ENCODE measurements at places on chromosomes 2 and 18.

- no peak for DNase-seq
Observed at GRCh38 chr2:102795641-102796040, 33.8 kb downstream of the TMEM182 start.

- DNase-seq = no peak
Observed at GRCh38 chr2:213934560-213934959, 476.3 kb upstream of the VWC2L start.

DNA sequence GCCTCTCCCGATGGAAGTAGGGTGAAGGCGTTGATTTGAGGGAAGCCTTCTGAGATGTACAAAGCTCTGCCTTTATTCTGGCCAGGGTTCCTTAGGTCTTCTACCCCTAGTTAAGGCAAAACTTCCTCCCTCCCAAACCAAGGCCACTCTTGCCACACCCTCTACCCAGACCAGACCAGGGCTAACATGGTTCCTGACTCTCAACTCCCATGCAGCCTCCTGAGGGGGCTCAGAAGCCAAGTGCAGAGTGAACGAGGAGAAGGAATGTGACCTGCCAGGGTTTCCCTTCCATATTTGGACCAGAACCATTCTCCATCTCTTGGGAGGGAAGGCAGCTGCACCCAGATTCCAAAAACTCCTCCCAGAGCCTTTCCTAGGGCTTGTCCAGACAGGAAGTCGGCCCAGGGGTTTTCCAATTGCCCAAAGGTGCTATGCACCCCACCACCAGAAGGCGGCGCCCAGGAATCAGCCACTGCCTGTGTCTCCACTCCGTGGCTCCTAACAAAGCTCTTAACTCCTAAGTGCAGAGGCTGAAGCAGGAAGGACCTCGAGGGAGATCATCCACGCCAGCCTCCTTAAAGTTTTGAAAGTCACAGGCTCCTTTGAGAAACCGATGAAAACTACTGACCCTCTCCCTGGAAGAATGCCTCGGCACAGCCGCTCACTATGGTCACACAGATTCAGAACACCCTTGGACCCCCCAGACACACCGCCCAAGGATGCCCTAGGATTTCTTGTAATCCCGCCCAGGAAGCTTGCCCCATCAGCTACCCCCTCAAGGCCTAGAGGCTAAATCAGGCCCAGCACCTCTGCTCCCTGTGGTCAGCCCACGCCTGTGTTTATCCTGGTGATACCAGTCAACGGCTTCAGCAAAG is 157.8 kb downstream of the SMAD2 start:
- peak; percentile 8 for DNase-seq

DNA sequence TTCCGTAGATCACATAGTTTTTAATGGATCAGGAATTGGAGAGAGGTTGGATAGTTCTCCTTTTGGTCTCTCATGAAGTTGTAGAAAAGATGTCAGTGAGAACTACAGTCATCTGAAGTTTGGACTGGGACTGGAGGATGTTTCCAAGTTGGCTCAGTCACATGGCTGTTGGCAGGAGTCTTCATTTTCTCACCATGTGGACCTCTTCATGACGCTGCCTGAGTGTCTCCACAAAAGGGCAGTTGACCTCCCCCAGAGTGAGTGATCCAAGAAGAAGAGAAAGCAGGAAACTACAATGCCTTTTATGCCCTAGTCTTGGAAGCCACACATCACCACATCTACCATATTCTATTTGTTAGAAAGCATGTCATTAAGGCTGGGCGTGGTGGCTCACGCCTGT is 171.7 kb downstream of the EPHA4 start:
- no peak for DNase-seq

DNA sequence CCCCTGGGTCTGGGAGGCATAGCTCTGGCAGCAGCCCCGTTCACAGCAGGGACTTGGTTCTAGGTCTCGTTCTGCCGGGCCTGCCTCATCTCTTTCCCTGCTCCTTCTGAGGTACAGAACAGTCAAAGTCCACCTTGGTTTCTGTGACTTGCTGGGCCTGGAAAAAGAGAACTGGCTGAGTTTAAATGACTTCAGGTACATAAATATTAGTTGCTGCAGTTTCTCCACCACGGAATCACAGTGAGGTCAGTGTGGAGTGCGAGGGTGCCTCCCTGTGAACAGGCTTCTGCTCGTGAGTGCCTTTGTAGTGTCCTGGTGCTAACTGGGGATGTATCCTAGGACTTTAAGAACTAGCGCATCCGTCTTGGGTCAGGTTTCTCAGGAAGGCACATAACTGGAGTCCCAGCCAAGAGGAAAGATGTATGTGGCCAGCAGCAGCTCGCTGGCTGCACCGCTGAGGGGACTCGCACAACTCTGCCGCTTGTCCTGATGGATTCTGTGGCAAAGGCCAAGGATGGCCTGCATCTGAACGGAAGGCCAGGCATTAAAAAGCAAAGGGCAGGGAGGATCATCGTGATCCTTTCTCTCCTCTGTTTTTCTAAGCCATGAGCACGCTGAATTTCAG is 188.6 kb downstream of the SH3RF3 start:
- DNase-seq = no peak

DNA sequence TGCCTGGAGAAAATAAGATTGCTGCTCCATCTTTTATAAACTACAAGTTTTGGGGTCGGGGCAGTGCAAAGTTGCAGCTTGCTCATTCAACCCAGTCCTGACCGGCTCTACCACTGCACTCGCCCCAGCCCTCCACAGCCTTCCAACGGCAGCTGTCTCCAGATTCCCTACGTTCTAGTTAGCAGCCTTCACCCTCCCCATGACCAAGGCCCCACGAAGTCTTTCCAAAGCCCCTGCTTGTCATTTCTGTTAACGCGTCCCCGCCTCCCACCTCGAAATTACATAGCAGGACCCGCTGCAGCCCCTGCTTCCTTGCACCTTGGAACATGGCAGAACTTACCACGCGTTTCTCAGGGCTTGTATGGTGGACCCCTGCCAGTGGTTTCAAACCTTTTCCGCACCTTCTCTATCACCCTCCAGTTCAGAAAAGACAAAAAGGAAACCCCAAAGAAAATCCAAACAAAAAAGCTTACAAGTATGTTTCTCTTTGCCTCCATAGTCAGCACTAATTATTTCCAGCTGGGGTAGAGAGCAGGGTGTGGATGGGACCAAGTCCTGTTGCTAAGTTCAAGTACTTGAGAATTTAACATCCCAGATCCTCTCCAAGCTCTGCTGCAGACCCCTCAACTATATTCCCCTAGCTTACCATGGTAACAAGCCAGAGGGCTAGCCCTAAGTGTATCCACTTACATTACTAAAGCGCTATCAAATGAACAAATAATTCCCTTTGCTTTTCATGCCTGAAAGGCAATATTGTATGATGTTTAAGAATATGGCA is 161.5 kb downstream of the TGIF1 start:
- DNase-seq = no peak

- no peak for DNase-seq
Observed at GRCh38 chr2:71570511-71570910, 117.2 kb downstream of the DYSF start.

DNA sequence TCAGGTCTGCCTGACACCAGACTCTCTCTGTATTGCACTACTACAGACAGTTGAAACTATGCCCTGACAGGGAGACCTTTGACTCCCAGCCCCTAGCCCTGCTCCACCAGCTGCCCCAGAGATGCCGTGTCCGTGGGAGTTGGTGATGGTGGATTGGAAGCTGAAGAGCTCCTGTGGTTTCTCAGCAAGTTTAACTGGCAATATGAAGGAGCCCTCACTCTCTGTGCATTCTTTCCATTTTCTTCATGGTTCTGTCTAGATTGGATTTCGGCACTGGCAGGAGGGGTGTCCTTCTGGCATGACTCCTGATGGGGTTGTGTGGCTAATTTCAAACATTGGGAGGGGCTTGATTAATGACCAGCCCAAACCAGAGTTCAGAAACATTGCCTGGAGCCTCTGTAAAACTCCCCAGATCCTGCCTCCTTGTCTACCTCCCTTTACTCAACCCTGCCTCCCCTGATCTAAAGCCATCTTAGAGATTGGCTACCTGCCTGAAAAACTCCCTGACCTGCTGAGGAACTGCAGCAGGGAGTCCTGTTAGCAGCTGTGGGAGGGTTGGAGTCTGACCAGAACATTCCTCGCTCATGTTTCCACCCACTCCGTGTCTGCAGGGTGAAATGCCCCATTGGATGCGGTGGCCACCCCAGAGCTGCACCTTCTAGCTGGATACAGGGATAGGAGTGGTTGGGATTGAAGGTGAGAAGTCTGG is 206.9 kb upstream of the SPRED2 start:
- no peak for DNase-seq

DNA sequence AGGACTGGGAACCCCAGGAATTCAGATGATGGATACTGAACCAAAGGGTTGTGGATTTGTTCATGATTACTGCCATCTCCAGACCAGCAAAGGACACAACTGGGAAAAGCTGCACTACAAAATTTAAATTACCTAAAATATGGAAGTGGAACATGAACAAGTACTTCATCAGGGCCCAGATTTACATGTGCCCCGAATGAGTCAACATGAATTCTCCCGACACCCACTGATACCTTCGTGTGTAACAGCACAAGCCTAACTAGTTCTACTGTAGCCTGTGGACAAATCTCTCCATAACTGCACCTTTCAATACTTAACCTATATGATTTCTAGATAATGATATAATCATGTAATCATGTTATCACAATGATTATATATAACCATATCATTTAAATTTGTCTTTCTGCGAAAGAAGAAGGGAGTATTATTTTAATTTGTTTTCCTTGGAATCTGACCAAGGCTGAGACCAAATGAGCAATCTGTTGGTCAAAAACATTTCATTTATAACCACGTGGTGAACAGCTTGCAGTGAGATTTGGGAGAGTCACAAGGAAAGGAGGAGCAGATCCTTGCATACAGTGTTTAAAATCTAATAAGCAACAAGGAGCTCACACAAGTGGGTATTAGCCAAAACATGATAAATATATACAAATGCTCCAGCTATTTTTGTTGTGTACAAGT is 70.5 kb downstream of the CACNB4 start:
- no peak for DNase-seq

DNA sequence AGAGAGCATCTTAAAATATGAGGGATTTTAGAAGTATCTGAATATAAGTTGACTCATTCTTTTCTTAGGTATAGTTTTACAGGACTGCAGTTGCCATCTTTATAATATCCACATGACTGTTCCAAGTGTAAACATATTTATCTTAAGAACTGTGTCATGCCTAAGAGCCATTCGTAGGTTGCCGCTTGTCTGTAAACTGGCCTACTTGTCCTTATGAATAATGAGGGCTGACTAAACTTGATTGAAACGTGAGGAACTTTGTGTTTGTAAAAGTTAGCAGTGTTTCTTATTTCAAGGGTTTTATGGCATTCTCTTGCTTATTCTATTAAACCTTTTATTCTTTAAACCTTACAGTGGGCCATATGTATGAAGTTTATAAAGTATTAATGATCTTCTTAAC is 99.6 kb downstream of the MAP3K20 start:
- DNase-seq = no peak

DNA sequence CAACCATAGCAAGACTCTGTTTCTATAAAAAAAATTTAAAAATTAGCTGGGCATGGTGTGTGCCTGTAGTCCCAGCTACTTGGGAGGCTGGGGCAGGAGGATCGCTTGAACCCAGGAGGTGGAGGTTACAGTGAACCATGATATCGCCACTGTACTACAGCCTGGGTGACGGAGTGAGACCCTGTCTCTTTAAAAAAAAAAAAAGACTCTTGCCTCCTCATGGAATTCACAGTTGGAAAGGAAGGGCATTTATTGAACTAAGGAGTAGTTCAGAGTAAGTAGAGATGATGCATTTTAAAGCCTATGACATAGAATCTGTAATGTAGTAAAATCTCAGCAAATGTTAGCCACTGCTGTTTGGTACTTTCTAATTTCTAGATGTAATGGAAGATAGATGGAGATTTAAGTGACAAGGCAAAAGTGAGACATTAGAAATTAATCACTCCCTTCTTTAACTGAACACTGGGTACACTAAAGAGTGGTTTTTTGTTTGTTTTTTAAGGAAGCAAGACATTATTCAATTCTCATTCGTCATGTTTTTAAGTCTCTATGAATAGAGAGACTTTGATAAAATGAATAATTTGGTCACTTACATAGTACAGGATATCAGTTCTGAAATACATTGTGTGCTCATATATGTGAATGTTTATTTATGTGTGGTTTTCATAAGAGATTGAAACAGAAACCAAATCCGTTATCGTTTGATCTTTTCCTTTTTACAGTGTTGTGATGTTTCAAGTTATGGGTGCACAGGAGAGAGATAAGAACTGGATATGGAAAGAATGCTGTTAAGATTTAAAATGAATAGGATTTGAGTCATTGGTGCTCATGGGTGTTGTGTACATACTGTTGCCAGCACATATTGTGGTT is 186.1 kb upstream of the STON1 start:
- no peak for DNase-seq

DNA sequence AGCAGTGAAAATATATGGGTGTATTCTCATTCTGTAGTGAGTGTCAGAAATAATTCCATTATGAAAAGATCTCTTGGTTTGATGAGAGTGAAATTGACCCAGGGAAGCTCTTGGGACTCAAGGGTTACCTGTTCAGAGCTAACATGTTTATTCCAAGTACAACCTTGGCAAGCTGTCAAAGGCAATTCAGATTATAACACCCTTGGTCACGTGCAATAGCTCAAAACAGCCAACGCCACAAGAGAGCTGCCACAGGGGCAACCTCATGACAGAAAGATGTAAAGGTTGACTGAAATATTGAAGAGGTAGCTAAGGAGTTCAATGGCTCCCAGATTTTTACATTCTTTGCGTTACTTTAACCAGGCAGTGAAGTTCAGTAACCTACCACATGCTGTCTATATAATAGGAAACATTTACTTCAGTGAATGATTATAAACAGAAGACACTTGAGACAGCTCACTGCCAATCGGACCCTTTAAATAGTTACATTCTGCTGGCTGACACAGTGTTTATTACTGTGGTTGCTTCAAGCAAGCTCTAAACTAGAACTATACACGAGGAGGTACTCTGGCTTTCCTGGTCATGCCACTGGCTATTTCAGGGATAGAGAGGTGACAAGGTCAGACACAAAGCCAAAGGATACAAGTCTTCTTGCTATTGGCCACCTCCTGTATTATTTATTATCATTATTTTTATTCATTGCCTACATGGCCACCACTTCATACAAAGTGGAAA is 187.3 kb downstream of the PID1 start:
- no peak for DNase-seq

DNA sequence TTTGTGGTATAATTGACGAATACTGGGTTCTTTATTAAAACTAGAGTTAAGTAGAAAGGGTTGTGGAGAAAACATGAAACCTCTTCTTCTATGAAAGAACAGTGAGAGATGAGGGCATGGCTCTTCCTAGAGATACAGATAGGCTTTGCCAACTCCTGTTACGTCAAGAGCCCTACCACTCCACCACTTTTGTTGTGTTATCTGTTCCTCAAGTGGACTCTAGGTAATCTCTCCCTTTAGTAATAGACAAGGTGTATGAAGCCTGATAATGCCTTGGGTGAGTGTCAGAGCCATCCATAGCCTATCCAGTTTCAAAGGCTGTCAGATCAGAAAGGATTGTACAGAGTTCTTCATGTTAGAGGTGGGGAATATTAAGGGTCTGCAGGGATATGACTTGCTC is 176.4 kb downstream of the SETBP1 start:
- DNase-seq = no peak

GRCh38 chr18:10840743-10841142 is 308.6 kb downstream of the PIEZO2 start:
- DNase-seq = no peak

GRCh38 chr2:120480346-120480902 is 134.5 kb downstream of the INHBB start:
- no peak for DNase-seq

- no peak for DNase-seq
Observed at GRCh38 chr2:177617849-177618248, 225.3 kb downstream of the AGPS start.

- no peak for DNase-seq
Observed at GRCh38 chr2:236769981-236770671, 200.5 kb downstream of the ACKR3 start.
